ENCODE measurements at places on chromosomes 1 and 21.

DNA sequence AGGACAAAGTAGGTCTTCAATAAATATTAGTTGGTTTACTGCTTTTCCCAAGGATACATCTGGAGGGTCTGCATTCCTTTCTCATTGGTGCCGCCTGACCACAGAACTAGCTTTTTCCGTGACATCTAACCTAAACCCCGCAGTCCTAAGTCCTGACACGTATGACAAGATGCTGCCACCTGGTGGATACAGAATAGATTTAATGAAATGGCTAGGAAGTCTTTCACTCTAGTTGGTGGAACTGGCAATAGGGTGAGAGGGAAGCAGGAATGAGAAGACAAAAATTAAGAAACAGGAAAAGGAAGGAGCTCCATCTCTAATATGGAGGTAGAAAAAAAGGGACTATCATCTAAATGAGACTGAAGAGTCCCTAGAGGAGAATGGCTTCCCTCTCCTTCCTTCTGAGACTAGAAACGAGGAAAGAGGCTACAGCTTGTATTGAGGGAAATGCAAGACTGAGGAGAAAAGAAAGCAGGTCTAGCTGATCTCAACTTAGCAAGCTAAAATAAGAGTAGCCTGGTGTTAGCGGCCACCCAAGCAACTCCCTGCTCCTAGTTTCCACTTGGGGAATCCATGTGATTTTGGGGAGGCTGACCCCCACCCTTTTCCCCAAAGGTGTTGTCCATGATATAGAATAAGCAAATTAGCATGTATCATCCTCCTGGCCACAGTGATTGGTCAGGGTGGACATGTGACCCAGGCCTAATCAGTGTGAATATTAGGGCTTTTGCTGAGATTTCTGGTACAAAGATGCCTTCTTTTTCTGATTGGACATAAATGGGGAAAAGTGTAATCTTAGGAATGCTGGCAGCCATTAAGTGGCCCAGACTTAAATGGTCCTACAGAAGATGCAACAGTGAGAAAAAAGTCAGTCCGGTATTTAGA, 5.9 kb downstream of the RFX5 start:
- peak; percentile 87 for DNase-seq

DNA sequence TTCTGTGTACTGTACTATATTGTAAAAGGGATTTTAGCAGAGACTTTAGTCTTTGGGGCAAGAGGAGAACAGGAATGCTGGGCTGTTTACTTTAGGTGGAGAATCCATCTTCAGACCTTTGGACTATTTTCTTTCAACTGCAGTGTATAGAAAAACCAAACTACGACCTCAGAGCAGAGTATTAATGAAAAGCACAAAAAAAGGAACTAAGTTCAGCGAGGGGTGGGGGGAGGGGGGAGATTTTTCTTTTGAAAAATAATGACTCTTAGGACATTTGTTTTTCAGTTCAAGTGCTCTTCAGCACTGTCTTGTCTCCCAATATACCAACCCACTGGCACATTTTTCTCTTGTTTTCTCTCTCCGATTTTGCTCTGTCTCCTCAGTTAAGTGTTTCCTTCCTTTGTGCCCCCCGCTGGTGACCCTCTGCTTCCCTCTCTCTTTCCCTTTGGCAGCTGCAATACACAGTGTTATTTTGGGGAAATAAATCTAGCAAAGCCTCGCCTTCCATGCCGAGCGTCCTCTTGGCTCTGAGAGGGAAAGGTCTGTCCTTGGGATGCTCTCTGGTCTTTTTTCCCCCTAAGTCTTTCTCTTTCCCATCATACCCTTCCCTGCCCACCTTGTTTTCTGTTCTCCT, 44.8 kb downstream of the ACP6 start:
- DNase-seq = no peak

DNA sequence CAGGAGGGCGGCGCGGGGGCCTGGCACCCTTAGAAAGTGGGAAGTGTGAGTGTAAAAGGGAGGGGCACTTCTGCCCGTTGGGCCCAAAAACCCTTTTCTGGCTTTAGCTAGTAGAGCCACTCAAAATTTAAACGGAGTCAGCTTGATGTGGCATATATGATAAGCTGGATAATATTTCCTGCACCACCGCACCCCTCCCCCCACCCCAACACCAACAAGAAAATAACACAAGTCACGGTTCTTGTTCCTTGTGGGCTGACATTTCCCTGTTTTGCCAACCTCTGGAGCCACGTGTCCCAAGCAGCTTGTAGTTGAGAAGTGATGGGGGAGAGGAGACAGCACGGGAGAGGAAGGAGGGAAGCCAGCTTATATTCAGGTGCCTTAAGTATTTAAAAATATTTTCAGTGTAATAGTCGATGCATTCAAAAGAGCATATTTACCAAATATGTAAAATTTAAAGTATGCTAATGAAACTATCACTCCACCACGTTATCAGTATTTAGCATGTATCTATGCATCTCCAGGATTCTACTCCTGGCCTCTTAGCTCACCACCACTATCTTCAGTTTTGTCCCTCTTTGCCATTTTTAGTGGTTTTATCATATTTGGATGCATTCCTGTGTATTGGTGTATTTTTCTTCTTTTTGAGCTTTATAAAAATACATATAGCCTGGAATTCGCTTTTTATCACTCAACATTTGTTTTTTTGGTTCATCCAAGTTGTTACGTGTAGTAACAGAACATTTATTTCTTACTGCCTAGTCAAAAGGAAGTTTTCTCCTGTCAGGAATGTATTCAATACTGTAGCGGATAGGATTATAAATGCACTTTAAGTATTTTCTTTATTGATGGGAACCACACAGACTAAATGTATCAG, 773 bp upstream of the DDX59 start:
- DNase-seq = peak; percentile 12

DNA sequence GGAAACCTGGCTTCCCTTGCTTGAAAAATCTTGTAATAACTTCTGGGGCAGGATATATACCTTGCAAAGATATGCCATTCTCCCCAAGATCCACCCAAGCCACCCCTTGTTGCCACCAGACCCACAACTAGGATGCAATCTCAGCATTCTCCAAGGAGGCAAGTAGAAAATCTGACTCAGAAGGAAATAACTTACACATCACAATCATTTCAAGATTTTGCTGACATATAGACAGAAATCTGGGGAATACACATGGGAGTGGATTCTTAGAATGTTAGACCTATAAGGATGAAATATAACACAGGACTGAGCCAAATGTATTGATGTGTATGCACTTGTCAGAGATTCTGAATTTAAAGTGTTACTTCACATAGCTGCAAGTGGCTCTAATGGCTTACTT, 14.8 kb upstream of the ZDHHC18 start:
- no peak for DNase-seq

DNA sequence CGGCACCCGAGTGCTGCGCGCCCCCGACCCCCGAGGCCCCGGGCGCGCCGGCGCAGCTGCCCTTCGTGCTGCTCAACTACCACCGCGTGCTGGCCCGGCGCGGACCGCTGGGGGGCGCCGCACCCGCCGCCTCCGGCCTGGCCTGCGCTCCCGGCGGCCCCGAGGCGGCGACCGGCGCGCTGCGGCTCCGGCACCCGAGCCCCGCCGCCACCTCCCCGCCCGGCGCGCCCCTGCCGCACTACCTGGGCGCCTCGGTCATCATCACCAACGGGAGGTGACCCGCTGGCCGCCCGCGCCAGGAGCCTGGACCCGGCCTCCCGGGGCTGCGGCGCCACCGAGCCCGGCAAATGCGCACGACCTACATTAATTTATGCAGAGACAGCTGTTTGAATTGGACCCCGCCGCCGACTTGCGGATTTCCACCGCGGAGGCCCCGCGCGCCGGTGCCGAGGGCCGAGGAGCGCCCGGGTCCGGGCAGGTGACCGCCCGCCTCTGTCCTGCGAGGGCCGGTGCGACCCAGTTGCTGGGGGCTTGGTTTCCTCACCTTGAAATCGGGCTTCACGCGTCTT, 49.0 kb downstream of the SIM2 start:
- no peak for DNase-seq

- DNase-seq = no peak
Measured at GRCh38 chr1:109138358-109138757, 24.4 kb downstream of the ELAPOR1 start.

- DNase-seq = peak; percentile 97
Measured at GRCh38 chr1:17569200-17570139, 30.0 kb downstream of the ARHGEF10L start.

- peak; percentile 39 for DNase-seq
Measured at GRCh38 chr1:115325874-115326273, 12.2 kb downstream of the NGF start.

DNA sequence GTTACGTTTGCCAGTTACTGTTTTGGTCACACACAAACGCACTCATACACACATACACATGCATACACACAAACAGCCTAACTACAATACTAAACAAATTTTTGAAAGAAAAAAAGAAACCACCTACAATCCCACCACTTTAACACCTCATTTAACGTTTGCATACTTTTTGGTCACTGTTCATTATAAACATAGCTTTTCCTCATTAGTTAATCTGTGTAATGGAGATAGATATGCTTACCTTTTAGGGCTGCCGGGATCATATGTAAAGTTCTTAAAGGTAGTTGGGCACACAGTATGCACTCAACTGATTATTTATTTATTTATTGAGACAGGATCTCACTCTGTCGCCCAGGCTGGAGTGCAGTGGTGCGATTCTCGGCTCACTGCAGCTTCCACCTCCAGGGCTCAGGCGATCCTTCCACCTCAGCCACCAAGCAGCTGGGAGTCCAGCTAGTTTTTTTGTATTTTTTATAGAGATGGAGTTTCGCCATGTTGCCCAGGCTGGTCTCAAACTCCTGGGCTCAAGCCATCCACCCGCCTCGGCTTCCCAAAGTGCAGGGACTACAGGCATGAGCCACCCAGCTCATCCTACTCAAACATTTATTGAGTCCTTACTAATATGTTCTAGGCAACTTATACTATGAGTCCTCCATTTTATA, 677 bp upstream of the BCL10 start:
- no peak for DNase-seq

DNA sequence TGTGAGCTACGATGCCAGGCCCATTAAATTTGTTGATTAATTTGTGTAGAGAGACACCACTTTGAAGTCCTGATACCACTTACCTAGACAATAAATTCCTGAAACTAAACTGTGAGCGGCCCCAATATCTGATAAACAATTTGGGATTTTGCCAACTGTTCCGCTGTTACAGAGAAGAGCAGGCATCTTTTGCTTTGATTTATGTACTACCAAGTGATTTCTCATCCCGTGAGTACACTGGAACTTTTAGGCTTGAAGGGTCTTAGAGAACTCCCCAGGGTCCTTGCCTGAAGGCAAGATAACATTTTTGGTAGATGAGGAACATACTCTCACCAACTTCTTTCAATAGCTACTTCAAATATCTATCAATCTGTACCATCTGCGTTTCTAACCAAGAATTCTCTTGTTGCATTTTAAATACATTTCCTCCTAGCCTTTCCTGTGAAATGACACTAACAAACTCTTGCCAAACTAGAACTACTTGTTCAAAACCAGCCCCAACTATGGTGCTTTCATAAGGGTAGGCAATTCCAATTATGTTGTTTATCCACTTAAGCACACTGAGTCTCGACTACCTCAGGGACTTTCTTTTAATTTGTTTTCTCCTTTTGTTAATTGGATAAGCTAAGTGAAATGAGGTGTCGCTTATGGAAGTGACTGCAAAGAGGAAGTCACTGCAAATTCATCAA, 23.2 kb upstream of the SLC30A1 start:
- no peak for DNase-seq

DNA sequence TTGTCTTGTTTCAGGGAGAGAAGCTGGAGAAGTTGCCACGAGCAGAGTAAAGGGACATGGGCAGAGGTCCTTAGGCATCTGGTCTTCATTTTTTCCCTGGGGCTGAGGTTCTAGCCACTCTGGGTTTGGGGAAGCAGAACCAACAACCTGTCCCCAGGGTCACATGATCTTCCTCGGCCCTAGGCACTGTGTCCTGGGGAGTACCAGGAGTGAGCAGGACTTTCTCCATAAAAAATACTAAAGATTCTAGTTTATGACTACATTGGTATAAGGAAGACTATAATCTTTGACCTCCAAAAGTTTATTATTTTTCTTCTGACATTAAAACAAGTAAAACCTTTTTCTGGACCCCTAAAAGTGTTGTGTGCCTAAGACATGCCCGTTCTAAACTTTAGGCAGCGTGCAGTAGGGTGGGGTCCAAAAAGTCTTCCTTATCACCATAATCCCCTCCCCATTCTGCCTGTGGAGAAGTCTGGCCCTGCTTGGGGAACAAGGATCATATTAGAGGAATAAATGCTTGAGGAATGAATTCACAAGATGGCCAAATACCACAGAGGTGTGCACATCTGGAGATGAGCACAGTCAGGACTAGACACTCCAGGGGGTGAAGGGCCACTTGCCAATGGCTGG, 19.3 kb upstream of the IGSF3 start:
- DNase-seq = no peak

All from fibroblast of the aortic adventitia (primary cell).